ENCODE measurements at places on chromosomes 2 and 18.

DNA sequence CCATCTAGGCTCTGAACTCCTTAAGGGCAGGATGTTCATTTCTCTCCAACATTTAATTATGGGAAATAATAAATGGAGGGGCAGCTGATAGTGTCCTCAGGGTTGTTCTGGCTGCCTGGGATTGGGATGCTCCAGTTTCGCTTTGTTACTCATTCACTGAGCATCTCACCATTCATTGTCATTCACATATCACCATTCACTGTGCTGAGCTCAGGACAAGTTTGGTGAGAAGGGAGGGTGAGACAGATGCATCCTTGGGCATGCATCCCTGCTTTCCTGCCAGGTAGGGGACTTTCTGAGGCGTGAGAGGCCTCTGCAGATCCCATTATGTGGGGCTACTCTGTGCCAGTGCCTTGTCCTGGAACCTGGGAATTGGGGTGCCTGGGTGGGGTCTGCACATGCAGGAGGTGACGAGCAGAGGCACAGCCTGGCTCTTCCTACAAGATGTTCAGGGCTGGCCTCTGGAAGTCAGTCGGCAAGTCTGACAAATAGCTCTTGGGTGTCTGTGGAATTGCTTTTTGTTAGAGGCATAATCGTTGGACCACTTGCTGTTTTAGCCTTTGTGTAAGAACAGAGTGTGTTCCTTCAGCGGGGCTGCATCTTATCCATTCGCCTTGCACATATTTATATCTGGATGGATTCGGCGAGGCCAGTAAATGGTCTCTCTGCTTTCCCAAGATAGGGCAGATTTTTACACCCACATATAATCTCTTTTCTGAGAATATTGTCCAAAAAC is 323.2 kb upstream of the THSD7B start:
- DNase-seq: no peak

GRCh38 chr2:213161759-213162515 is 10.5 kb upstream of the IKZF2 start:
- DNase-seq: no peak

- DNase-seq: peak; percentile 87
Observed at GRCh38 chr2:110101280-110101844, 14.3 kb downstream of the MALL start.

DNA sequence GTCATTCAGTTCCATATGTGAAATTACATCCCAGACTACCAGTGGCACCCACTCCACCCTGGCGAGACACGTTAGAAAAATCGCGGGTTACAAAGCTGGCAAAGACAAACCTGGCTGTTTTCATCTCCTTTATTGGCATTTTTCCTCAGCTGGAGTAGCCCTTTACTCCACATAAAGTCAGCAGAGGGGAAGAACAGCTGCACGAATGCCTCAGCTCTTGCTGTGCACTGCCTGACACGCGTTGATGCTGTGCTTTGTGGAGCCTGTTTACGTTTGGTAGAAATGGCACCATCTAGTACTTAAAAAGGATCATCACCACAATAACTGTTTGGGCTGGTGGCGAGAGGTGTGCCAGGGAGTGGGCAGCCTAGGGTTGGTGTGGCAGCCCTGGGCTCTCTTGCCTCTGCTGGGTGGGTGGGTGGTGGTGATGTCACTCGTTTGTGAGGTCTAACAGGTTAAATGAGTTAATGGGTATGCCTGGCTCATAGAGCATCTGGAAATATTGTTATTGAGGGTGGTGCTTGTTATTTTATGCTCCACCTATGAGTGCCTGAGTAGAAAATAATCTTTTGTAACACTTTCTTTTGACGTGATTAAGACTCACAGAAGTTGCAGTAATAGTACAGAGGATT is 16.4 kb downstream of the FARP2 start:
- DNase-seq: no peak

GRCh38 chr2:135743860-135744259 is 2.2 kb downstream of the UBXN4 start:
- no peak for DNase-seq

DNA sequence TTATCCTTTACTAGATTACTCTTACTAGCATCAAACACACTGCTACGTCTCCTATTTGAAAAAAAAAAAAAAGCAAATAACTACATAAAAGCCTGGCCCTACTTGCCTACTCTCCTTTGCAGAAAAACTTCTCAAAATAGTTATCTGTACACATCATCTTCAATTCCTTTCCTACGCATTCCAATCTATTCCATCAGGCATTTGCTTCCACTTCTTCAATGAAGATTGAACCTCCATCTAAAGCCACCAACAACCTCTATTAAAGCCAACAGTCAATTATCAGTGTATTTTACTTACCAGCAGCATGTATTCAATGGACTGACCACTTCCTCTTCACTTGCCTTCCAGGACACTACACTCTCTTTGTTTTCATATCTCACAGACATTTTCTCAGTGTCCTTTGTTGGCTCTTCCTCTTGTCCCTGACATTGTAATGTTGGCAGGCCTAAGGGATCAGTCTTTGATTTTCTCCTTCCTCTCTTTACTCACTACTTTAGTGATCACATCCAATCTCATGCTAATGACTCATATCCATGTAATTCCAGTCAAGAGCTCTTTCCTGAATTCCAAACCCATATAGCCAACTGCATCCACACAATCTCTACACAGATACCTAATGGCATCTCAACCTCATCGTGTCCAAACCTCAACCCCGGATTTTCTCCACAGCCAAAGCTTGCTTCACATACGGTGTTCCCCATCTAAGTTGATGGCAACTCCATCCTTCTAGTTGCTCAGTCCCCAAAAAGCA is 131.3 kb downstream of the CCDC148 start:
- no peak for DNase-seq

GRCh38 chr18:78510636-78511035 is 469.0 kb upstream of the SALL3 start:
- DNase-seq: no peak

GRCh38 chr2:137929519-137929916 is 34.8 kb upstream of the HNMT start:
- no peak for DNase-seq

GRCh38 chr2:204282525-204282924 is 262.8 kb upstream of the PARD3B start:
- DNase-seq: no peak

DNA sequence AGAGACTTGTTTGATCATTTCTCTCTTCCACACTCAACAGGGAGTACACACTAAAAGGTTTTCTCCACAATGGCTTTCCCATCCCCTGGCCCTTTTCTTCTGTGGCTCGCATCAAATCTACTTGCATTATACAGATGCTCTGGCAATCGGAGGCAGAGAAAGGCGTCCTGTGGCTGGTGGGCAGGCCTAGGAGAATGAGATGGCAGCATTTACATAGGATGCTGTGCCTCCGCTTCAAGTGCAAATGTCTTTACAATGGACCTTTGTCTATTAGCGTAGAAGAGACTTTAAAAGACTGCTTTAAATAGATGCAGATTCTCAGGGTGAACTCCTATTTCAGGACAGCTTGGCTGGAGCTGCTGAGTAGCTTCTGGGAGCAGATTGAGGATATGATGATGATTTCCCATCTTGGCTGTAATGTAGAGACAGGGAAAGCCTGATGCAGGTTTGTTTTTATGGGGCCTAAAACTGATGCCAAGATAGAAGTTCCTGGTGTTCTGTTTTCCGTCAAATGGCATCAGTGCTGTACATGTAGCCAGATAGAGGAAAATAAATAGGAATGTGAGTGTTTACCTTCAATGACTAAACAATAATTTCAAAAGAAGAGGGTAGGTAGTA is 423.4 kb downstream of the RND3 start:
- no peak for DNase-seq

GRCh38 chr2:54850171-54851122 is 127.0 kb downstream of the EML6 start:
- no peak for DNase-seq

DNA sequence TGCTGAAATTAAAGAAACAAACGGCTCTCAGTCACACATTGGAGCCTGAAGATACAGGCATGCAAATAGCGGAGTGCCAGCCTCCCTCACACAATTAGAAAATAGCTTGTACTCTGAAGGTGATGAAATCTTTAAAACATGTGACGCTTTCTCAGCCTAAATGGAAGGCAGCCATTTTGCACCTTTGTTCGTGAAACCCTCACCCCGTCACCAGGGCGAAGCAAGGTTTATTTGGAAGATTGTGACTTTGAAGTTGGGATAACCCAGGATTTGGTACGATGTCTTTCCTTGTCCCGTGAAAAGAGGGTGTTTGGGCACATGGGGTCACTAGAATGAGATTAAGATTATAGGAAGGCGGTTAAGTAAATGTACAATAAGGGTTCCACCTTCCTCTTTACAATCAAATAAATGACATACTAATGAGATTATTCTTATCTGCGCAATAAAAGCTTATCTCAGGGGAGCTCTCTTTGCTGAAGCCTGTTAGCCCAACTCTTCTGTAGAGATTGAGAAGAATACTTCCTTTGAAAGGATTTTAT is 4.2 kb downstream of the SH3BP4 start:
- no peak for DNase-seq

- DNase-seq: no peak
Observed at GRCh38 chr2:41729800-41730364, 317.9 kb upstream of the PKDCC start.

GRCh38 chr2:133541376-133541775 is 26.9 kb downstream of the NCKAP5 start:
- DNase-seq: no peak

GRCh38 chr2:216780843-216781242 is 79.0 kb downstream of the TNP1 start:
- DNase-seq: no peak

- no peak for DNase-seq
Observed at GRCh38 chr2:25561136-25561850, 112.1 kb downstream of the DTNB start.

DNA sequence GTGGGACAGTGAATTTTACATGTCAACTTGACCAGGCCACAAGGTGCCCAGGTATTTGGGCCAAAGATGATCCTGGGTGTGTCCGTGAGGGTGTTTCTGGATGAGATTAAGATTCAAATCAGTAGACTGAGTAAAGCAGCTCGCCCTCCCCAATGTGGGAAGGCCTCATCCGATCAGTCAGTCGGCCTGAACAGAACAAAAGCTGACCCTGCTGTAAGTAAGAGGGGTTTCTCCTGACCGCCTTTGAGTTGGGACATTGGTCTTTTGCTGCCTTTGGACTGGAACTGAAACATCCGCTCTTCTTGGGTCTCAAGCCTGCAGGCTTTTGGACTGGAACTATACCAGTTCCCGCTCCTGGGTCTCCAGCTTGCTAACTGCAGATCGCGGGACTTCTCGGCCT is 233.3 kb downstream of the KLHL29 start:
- DNase-seq: no peak

- no peak for DNase-seq
Observed at GRCh38 chr2:105873281-105873680, 128.6 kb downstream of the NCK2 start.

DNA sequence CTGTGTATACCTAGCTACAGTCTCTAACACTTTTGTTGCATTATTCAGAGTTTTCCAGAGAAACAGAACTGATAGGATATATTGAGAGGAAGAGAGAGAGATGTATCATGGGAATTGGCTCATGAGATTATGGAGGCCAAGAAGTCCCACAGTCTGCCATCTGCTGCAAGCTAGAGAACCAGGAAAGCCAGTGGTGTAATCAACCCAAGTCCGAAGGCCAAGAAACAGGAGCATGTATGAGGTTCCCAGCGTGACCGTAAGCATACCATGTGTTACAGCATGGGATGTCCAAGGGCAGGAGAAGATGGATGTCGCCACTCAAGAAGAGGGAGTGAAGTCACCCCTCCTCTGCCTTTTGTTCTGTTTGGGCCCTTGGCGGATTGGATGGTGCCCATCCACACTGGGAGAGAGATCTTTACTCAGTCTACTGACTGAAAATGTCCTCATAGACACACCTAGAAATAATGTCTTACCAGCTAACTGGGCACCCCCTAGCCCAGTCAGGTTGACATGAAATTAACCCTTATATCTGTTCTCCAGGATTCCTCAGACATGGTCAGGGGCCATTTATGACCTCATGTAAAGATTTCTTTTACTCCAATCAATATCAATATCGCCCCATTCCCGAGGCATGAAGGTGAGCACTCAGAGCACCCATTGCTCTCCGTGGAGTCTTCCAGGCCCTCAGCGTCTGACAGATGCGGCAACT is 179.6 kb downstream of the CTIF start:
- no peak for DNase-seq

DNA sequence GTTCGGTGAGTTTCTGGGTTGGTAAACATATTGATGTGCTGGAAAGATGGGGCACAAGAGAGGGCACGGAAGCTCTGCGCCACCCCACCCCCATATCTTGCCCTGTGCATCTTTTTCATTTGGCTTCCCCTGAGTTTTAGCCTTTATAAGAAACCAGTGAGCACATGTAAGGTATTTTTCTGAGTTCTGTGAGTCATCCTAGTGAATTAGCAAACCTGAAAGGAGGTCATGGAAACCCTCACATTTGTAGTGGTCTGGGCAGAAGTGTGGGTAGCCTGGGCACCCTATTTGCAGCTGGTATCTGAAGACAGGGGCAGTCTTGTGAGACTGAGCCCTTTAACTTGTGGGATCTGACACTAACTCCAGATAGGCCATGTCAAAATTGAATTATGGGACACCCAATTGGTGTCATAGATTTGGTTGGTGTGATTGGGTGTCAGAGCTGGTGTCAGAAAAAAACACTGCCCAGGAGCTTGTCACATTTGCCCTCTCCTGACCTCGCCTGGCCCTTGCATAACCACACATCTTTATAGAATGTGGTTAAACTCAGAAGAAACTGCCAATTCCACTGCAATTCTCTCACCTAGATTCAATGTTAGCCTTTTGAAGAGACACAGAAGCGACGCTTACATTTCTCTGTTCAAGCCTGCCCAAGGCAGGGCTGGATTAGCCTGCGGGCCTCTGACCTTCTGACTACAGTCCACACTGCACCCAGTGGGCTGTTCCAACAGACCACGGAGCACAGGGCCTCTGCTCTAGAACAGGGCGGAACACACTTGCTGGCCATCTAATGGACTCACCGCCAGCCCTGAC is 12.0 kb upstream of the GALM start:
- DNase-seq: no peak

DNA sequence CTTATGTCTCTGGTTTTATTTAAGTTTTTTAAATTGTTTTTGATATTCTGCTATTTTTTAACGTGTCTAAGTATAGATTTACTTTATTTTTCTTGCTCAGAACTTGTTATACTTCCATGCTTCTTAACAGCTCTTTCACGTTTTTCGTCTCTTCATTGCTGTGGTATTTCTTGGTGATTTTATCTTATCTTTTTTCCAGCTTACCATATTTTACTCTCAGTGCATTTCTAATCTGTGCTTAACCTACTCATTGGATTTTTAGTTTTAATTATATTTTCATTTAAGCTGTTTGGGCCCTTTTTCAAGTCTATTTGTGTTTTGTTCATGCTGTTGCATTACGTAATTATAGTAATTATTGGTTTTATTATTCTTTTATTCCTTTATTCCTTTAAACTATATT is 11.1 kb downstream of the SLC9A2 start:
- DNase-seq: no peak
